ENCODE measurements at places on chromosomes 5 and 9. TPM values are rescaled to one million over a fixed set of nuclear protein-coding genes. Genes with fewer than 3 reads are reported as not detected.

- DNase-seq: no peak
These were observed 52.8 kb downstream of the ATP10B start for GRCh38 chr5:160799184-160799583.

DNA sequence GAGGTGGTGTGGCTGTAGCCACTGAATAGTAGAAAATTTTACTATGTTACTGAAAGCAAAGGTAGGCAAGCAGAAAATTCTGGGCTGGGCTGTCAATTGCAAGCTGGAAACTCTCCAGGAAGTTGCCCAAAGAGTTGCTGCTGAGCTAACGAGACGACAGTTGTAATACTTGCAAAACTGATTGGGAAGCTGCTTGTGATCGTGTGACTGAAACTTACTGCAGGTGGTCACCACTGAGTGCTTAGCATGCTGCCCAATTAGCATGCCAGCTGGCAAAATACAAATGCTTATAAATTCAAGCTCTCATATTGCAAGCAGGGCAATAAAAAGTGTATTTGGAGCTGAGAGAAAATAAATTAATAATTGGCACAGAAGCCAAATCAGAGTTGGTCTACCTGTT is 758.5 kb upstream of the EDIL3 start:
- DNase-seq: no peak

DNA sequence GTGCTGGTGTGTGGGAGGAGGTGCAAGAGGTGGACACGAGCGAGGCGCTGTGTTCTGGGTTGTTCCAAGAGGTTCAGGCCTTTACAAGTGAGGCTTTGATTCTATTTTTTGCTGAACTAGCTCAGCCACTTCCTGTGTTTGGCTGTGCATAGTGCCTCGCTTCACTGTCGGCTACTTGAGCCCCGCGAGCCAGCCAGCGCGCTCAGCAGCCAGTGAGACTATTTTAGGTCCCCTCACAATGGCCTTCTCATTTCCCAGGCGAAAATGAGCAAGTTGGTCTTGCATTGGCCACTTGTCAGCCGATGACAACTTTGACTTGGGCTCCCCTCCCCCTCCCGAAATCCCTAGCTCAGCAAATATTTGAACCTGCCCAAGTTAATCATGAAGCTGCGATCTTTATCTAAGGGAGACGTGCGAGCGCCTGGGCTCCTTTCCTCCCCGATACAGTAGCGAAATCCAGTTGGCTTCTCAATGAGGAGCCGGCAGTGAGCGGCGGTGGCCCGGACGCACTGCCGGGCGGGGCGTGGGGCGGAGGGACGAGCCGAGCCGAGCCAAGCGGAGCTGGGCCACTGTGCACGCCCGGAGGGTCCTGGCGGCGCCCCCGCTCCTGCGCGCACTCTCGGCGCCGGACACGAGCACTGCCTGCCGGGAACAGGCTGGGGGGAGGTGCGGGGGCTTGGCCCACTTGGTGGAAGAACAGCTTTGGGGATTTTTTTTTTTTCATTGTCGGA is 72.6 kb downstream of the PIK3R1 start:
- peak; percentile 72 for DNase-seq

DNA sequence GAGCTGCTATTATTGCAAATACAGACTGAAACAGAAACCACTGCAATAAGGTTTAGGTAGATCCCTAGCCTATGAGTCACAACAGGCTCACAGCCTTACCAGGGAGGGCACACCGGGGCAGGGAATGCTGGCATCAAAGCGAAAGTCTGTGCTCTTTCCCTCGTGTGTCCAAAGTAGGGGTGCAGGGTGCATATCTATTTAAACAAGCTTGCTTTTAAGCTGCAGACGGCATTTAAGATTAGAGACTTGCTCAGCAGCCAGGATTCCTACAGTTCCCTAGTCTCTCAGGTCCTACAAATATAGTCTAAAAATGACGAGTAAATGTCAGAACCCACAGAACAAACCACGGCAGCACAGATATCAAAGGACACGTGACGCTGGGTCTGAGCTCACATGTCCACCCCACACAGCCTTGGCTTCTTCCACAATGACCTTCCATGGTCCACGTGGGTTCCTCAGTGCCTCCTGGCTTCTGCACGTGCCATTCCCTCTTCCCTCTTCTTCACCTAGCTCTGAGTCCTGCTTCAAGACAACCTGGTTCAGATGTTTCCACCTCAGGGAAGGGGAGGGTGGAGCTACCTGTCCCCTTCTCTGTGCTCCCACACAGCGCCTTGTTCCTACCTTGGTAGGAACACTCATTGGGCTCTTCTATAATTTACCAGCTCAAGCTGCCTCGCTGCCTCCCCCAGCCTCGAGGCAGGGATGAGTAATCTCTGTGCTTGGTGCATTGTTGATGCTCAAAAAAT is 193.2 kb downstream of the MAPKAP1 start:
- peak; percentile 10 for DNase-seq

GRCh38 chr5:42666869-42667268 is 89.7 kb upstream of the CCDC152 start:
- no peak for DNase-seq

DNA sequence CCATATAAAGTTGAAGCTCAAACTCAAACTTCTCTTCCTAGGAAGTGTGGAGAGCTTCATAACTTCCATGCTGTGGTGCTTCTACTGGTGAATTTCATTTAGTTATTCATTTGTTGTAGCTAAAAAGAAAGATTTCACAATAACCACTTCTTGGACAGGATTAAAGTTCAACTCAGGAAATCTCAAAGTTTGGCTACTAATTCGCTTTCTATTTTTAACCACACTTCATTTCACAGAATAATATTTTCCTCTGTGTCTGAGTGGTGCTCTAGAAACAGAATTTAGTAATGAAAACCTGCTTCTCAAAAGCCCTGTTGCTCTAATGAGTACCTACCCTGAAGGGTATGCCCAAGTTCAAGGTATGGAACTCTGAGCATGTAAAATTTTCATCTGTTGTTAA is 73.9 kb downstream of the ACTBL2 start:
- no peak for DNase-seq

- DNase-seq: no peak
These were observed 448.9 kb downstream of the BNC2 start for GRCh38 chr9:16421532-16421931.

Gene SHISAL2B
- not detected for total RNA-seq

Gene MSMP
- total RNA-seq: not detected

Gene TMEM215
- not detected for total RNA-seq

Gene LCN9
- total RNA-seq: not detected

Measured in natural killer cell (primary cell).